ENCODE measurements at places on chromosomes 6 and 20.

DNA sequence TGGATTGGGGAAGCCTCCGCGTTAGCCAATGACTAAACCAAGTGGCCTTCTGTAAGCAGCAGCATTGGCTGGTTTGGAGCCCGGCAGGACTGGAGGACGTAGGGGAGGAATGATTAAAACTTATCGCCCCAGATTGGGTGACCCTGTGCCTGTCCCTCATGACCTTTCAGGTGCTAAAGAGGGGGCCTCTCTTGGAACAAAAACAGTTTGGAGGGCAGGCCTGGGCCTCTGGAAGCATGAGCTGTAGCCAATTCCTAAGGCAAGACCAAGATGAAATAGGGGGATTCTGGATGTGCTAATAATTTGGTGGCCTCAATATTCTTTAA, 1.4 kb downstream of the GMPR start:
- no peak for DNase-seq

- peak; percentile 71 for DNase-seq
Observed at GRCh38 chr20:51237791-51238190, 214.9 kb upstream of the KCNG1 start.

DNA sequence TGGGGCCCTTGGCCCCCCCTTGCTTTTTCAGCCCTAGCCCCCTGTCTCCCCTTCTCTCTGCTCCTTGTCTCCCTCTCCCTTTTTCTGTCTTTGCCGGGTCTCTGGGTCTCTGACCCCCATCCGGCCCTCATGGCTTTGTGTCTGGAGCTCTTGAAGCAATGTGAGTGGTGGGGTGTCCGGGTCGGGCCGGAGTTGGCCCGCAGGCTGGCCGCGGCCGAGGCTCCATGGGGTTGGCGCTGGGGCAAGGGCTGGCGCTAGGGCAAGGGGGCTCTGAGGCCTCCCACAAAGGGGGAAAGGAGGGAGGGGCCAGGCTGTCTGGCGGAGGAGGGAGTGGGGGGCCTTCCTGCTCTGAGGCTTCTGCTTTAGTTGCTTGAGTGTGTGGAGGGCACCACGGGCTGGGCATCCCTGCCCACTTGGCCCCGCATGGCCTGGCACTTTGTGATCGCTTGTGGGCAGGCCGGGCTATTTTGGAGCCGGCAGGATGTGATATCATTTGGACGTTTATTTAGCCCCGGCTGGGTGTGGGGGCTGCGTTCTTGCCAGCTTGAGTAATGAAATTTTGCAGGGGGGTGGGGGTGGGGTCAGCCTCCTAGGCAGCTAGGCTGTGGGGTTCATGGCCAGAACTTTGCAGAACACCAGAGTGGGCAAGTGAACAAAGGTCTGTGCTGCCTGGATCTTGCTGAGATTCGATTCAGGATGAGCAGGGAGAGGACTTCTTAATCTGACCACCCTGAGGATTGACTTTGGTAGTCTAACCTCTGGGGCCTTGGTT, 78.7 kb upstream of the MYL9 start:
- DNase-seq = peak; percentile 90

DNA sequence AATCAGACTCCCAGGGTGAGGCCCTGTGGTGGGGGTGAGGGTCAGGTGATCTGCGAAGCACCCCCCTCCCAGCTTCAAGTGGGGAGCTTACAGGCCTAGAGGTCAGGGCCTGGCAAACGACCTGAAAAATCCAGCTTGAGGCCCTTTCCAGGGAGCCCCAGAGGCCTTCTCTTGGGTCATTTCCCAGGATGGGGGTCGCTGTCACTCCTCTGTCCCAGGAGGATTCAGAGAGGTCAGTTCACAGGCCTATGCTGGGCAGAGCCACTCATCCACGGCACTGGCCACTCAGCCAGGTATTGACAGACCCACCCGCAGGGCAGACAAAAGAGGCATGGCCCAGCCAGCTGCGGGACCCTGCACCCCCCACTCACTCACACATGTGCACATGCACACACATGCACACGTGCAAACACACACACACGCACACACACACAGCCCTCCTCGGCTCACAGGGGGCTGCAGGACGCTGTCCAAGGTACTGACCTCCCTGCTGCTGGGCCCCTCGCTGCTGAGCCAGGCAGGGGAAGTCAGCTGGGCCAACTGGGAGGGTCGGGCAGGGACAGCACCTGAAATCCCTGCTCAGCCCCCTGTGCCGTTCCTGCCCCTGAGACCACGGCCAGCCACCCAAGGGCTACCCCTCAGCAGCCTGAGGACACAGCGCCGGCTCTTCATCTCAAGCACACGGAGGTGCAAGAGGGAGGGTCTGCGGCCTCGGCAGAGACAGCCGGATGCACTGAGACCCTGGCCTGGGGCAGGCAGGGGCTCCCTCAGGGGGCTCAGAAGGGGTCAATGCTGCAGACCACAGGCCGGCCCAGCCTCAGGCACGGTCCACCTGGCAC, 113.8 kb downstream of the TAF4 start:
- peak; percentile 54 for DNase-seq

DNA sequence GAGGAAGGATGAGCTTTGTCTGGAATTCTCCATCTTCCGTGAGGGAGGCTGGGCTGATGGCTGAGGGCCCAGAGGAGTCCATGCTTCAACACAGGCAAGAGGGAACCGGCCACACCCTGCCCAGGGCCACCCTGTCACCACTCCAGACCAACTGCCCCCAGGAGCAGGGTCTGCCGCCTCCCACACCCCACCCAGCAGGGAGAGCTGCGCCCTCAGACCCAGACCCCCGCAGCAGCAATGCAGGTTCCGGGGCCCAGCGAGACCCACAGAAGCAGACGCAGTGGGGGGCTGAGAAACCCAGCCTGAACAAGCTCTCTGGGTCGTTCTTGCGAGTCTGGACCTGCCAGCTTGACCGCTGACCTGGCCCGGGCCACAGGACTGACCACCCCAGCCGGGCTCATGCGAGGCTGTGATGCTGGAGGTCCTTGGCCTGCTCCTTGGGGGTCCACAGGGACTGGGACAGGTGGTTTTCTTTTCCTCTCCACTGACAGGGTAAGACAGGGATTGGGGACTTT, 25.0 kb downstream of the FRMD1 start:
- DNase-seq = no peak

DNA sequence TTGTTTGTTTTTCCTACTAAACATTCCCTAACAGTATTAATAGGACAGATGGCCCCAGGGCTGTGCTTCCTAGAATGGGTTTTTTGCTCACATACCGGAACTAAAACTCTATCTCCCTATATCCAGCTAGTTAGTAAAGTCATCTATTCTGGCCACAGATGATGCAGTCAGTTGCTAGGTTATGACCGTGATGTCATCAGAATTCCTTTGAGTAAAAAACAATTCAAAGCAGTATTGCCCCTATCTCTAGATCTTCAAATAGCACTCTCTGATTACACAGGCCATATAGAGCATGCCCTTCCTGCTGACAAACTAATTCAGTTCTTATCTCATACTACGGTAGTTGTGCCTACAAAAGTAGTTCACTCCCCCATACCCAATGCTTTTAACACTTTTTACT, 17.9 kb upstream of the ZNF451 start:
- DNase-seq = no peak

GRCh38 chr20:13545790-13546189, 92.9 kb downstream of the TASP1 start:
- DNase-seq = no peak

- no peak for DNase-seq
Observed at GRCh38 chr20:24657196-24657595, 187.8 kb downstream of the SYNDIG1 start.

- no peak for DNase-seq
Observed at GRCh38 chr6:121619987-121620740, 184.7 kb downstream of the GJA1 start.

GRCh38 chr6:75230484-75231325, 12.9 kb downstream of the COX7A2 start:
- no peak for DNase-seq

DNA sequence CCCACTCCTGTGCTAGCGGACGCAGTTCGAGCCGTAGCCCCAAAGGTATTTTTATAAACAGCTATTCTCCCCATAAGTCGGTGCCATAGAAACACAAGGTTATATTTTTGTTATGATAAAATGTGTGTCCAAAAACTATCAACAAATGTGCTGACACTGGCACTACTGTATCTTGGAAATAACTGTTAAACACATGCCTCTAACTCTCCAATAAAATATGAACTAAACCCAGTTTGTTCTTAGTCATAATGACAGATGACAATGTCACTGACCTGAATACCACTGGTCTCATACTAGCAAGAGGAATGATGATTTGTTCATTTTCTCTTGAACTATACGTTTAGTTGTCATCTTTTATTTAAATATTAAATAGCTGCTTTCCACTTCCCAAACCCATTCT, 51.4 kb upstream of the NUP153 start:
- DNase-seq = no peak

GRCh38 chr6:106444777-106445507, 84.4 kb downstream of the CRYBG1 start:
- no peak for DNase-seq

DNA sequence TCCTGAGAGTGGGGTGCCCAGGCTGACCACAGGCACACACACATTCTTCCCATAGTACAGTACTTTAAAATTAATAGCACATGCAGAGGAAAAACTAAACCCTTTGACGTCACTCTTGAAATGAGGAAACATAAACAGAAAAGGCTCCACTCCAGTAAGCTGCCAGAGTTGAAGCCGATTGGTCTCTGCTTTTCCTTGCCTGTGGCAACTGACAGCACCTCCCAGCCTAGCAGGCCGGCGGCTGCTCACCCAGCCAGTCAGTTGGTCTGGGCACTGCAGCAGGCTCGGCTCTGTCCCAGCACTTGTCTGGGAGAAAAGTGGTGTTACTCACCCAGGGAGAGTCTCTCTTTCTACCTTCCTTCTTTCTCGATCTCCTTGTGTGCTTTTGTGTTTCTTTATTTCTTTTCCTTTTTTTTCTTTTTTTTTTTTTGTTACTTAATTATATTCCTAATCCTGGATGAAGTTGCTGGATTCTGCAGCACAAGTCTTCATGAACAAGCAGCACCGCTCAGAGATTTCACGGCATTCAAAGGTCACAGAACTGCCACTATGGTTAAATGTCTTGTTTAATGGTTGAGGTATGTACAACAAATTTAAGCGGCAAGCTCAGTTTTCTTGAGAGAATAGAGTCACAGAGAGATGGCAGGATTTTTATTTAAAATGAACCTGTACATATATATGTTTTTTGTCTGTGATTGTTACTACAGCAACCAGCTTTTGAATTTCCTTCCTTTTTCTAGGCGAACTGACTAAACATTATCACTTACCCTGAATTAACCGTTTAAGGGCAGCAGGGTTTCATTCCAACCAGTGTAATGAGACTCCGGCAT, at the start of gene PDE7B:
Gene PDE7B (plus strand): TSS at position 260 of the 830 bp plus-strand sequence.
- DNase-seq = peak; percentile 87

DNA sequence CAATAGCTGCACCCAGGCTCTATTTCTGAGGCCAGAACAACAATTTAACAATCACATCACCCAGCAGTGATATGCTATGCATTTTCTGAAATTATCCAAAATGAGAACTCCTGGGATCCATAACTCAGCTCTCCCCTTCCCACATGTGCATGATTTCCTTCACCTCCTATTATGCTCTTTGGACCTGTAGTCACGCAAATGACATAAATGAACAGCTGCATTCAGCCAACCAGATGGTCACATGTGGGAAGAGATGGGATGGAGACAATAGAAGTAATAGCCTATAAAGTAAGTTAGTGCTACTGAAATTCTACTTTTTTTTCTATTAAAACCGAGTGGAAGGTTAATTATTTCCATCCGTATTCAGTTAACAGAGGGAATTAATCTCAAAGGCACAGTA, 662.1 kb upstream of the ID4 start:
- no peak for DNase-seq

DNA sequence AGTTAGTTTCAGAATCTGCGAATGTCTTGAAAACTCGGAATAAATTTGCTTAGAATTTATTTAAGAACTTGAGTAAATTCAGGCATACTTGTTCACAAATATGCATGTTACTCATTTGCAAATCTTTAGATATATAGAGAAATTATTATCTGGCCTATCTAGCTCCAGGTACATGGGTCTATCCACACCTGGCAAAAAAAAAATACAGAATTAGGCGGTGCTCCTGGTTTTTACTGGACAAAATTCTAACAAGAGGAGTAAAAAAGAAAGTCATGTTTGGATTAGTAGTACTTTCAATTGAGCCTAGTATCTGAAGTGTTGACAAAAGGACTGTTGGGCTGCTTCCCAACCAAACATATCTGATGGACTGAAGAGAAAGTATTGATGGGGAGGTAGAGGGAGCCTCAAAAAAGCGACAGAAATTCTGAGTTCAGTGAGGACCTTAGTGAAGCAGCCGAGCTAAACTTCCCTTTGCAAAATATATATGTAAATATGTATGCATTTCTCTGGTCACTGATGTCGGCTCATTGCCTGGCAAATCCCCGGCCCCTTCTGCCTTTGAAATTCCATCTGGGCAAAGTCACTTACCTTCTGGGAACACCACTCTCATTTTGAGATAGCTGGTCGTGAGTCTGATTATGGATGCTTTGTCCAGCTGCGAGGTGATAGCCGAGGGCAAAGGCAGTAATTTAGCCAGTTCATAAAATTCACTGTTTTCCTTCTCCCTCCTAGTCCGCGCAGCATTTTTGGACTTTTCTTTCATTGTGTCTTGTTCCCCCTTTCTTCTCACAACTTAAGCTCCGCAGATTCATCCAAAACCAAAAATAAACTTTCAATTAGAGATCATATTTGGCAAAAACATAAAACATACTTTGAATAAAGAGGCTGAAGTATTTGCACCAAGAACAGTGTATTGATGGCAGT, 1.8 kb downstream of the SIM1 start:
- DNase-seq = no peak

DNA sequence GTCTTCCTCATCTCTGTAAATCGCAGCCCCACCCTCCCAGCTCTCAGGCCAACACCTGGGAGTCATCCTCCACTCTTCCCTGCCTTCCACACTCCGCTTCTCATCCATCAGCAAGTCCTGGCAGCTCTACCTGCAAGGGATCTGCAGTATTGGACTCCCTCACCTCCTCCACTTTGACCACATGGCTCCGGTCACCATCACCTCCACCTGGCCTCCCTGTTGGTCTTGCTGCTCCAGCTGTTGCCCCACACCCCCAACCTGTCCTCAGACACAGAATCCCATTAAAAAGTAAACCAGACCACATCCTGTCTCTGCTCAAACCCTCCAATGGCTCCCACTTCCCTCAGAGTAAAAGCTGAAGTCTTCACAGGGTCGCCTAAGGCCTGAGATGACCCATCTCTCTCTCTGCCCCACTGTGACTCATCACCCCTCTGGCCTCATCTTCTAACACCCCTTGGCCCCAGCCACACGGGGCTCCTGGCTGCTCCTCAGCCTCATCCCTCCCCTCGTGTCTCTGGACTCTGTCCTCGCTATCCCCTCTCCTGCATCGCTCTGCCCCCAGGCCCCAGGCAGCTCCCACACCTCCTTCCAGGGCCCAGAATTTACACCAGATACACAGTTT, 185.1 kb upstream of the SULF2 start:
- DNase-seq = no peak

GRCh38 chr6:141326426-141326825, 806.3 kb upstream of the GJE1 start:
- no peak for DNase-seq

- no peak for DNase-seq
Observed at GRCh38 chr6:14887986-14888574, 357.8 kb upstream of the JARID2 start.

DNA sequence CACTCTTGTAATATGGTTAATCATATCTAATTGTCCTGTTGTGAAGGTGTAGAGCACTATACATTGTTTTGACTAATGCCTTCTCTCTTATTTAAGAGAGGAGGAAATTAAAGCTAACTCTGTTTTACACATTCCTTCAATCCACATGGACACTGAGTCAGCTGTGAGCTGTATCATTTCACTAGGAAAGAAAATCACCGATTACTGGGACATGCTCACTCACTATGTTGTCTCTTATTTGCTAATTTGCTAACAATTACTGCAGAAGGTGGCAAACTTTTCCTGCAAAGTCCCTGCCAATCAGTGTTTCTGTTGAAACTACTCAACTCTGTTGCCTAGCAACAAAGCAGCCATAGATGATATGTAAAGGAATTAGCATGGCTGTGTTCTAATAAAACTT, 98.2 kb downstream of the BCAS1 start:
- DNase-seq = no peak

All from cardiac septum (tissue), 1 donor.